ENCODE measurements at places on chromosomes 3 and 15.

DNA sequence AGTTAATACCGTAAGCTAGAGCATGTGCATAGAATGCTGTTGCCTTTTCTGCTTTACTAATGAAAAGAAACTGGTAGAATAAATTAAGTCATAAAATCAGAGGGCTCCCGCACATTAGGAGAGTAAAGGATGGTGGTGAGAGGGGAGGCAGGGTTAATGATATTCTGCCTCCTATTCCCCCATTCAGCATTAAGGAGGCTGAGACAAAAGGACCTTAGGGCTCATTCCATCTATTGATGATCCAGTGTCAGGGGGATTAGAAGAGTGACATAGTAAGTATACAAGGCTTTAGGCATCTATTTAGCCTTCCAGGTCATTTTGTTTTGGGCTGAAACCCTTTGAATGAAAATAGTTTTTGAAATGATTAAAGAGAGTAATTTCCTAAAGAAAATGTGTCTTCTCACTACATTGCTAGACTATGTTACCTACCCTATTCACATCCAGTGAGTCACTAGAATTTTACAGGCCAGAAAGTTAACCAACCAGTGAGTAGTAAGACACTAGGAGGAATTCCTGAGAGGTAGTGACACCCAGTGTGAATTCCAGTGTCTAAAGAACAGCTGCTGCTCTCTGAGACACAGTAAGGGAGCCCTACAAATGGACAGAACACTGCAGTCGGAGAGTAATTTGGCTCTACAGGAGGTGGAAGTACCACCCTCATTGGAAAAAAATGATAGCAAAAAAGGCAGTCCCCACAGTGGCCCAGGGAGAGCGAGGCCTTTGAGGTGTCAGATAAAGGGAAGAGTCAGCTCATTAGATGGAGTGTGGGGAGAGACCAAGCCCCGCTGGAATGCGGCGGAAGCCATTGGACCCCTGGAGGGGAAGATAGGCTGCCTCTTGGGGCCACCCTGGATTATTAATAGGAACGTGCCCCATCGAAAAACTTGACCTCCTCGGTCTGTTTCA, 67.6 kb downstream of the TUSC7 start:
- no peak for DNase-seq

- DNase-seq: no peak
Measured at GRCh38 chr3:132822266-132822665, 100.1 kb upstream of the NPHP3 start.

- no peak for DNase-seq
Measured at GRCh38 chr3:136251511-136251910, 1.4 kb downstream of the PCCB start.

- DNase-seq: no peak
Measured at GRCh38 chr15:34010921-34011320, 28.1 kb downstream of the AVEN start.

- no peak for DNase-seq
Measured at GRCh38 chr3:149560001-149560400, 85.5 kb downstream of the TM4SF4 start.

- DNase-seq: no peak
Measured at GRCh38 chr15:27119695-27120266, 148.8 kb downstream of the GABRG3 start.

- DNase-seq: no peak
Measured at GRCh38 chr3:53809764-53810400, 36.3 kb downstream of the CHDH start.

DNA sequence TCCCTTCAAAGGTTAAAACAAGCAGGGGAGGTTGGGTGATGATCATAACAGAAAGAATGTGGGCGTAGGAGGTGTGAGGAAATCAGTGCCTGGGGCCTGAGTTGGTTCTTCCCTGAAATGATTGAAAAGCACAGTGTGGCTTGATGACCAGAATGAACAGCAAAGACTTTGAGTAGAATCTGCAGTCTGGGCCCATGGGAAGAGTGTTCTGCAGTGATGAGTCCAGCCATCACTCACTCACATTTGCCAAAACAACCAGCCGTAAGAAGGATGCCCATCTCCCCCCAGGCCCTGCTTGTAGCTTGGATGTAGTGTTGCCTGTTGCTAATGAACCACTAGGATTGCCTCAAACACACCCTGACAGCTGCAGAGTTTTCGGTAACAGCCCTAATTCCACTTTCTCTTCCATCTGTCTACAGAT, 67.9 kb downstream of the VGLL3 start:
- no peak for DNase-seq

- no peak for DNase-seq
Measured at GRCh38 chr3:59800481-59800880, 750.7 kb upstream of the CFAP20DC start.

DNA sequence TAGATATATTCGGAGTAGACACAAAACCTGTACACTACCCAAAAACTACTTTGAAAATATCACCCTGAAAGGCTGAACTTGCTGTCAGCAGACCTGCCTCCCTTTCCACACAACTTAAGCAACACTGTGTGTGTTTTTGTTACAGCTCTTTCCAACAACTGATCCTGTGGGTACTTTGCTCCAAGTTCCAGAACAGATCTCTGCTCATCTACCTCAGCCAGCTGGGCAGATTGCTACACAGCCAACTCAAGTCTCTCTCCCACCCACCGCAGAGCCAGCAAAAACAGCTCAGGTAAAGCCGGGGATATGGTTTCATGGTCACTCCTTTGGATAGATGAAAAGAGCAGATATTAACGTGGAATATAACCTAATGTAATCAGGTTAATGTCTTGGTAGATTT, 19.7 kb upstream of the SLC22A13 start:
- DNase-seq: no peak

DNA sequence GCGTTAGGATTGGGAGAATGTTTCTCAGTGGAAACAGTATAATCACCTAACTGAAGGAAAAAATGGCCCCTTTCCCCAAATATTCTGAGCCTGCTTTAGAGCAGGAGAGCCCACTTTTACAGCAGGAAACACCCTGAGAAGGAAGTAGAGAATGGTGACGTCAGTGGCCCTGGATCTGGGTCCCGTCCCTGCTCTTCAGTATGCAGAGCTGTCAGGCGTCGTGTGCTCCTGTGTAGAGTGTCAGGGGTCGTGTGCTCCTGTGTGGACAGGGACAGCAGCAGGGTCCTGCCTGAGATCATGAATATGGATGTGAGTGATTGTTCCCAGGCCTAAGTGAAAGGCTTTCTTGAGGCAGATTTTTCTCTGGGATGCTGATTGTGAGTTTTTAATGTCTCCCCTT, 45.2 kb downstream of the CGNL1 start:
- no peak for DNase-seq

- no peak for DNase-seq
Measured at GRCh38 chr3:17079933-17080332, 195.2 kb downstream of the PLCL2 start.

- no peak for DNase-seq
Measured at GRCh38 chr3:33052671-33053070, 44.3 kb downstream of the GLB1 start.

GRCh38 chr3:52405601-52406110, 39.2 kb downstream of the SEMA3G start:
- DNase-seq: no peak

DNA sequence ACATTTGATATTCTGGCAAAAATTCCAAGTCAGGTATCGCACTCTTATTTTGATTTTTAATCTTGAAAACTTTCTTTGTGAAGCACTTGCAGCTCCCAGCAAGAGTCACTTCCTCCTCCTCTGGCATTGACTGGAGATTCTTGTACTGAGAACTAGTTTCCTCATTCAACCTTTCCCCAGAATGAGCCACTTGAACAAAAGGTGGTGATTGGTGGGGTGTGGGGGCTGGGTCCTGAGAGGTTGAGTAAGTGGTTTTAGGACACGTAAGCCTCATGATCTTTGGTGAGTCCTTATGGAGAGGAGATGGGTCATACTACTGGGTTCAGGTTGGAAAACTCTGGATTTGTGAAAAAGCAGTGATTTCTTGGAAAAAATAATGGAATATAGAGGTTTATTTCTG, 32.3 kb upstream of the ONECUT1 start:
- DNase-seq: no peak

DNA sequence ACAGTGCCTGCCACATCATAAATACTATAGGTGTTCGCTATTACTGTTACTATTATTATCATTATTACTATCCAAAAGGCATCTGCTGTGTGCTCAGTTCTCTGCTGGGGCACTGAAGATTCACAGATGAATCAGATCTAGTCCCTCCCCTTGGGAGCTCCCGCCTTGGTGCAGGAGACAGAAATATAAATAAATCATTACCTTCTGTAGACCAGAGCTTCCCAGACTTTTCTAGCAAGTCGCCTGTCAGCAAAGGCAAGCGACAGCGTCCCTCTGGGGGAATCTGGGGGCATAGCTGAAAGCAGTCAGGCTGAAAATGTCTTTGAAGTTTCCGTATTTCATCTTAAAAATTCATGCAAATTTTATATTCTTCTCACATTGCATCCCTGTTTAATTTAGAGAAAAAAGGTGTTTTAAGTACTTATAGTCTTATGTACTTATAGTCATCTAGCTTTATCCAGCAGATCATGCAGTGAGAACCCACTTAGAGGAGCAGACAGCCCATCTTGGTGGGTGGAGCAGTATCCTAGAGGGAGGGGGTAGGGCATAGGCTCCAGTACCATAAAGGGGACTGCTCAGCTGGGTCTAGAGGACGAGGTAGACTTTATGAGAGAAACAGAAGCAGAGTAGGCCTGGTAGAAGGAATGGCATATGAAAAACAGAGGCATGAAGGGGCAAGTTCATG, 10.4 kb upstream of the BRPF1 start:
- no peak for DNase-seq

- no peak for DNase-seq
Measured at GRCh38 chr3:122100591-122101463, 45.7 kb downstream of the CD86 start.

- DNase-seq: no peak
Measured at GRCh38 chr15:67746022-67746421, 79.3 kb upstream of the SKOR1 start.

- no peak for DNase-seq
Measured at GRCh38 chr3:188156056-188156455, 2.1 kb downstream of the LPP start.

GRCh38 chr3:17820704-17821103, 78.3 kb upstream of the TBC1D5 start:
- peak; percentile 12 for DNase-seq

GRCh38 chr3:103923907-103924306, 1442.8 kb upstream of the ALCAM start:
- DNase-seq: no peak

DNA sequence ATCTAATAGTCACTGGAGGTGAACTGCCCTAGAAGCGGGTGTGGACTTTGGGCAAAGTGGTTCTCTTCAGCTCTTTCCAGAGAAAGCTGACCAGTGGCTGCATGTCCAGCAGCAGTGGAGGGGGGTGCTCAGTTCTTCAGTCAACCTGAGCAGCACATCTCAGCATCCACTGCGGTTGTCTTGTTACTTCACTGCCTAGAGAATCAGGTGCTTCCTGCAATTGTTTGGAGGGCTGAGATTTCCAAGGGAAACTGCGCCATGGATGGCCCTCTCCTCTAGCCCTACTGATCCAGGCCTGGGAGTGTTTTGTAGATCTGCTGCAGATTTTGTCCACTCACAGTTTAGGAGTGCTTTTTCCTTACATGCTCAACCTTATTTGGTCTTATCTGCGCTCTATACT, 65.6 kb upstream of the CFAP161 start:
- no peak for DNase-seq

GRCh38 chr3:172518929-172519640, 4.1 kb downstream of the TNFSF10 start:
- DNase-seq: no peak

DNA sequence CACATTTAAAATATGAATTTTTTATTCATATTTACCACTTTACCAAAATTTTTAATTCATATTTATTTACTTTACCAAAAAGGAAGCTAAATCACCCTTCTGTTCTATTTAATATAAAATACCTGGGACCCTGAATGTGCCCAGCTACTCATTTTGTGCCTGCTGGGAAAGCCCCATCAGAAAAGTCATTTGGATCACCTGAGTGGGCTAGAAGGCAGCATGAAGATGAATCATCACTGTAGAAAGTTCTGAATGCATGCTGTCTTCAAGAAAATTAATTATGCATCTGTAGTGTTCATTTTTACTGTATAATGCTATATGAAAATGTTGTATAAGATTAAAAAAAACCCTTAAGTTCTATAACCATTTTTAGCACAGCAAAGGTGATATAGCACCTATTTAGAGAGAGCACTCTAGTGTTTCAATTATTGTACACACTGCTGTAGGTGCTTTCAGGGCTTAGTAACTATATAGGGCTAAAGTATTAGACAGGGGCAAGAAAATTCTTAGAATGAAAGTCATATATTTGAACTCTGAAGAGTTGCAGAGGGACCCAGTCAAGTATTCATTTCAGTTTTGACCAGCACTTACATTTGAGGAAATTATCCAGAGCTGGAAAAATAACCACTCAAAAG, 175.1 kb downstream of the NFKBIZ start:
- DNase-seq: no peak

DNA sequence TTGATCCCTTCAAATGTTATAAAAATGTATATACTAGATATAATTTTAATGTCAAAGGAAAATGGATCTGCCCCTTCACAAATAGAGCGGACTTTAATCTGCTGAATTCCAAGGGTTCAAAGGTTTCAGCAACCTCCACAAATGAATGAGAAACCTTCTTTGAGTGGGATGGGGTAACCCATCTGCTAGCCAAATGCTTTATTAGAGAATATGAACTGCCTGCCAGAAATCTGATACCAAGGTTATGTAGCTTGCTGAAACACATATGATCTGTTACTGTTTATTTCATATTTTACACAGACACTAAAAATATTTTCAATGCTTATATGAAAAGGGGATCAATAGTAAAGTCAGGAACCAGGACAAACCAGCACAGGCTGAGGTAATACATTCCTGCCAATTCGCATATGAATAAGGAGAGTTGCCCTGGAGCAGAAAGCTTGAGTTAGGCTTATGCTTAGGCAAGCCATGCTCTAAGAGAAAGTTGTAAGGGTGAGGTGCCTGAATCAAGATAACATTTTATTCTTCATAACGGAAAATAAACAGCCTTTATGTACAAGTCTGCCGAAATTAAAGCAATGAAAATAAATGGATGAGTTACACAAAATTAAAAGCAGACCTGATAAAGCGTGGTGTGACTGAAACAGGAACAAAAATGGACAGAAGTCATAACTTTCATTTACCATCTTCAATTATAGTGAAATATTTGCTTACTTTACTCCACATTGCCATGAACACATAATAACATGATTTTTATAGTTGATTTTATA, 26.5 kb downstream of the PLOD2 start:
- DNase-seq: no peak

GRCh38 chr3:125349556-125350165, 25.5 kb downstream of the ZNF148 start:
- DNase-seq: no peak

DNA sequence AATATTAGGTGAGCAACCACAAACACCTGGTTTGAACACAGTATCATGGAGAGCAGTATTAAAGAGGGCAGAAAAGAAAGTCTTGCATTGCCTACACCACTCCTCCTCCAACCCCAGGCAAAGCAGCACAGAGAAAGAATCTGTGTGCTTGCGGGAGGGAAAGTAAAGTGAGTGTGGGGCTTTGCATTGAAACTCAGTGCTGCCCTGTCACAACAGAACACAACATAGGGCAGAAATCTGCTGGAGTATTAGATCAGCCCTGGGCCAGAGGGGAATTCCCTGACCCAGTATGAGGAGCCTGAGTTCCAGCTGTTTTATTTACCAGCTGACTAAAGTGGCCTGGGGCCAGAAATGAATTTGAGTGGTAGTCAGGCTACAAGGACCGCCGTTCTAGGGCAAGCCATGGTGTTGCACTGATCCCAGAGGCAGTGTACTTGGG, 75.5 kb downstream of the SPATA16 start:
- peak; percentile 24 for DNase-seq

GRCh38 chr3:9769012-9769411, 735 bp downstream of the CAMK1 start:
- DNase-seq: no peak

All from kidney (tissue), 22 donors.